ENCODE measurements at places on chromosomes 4 and X.

DNA sequence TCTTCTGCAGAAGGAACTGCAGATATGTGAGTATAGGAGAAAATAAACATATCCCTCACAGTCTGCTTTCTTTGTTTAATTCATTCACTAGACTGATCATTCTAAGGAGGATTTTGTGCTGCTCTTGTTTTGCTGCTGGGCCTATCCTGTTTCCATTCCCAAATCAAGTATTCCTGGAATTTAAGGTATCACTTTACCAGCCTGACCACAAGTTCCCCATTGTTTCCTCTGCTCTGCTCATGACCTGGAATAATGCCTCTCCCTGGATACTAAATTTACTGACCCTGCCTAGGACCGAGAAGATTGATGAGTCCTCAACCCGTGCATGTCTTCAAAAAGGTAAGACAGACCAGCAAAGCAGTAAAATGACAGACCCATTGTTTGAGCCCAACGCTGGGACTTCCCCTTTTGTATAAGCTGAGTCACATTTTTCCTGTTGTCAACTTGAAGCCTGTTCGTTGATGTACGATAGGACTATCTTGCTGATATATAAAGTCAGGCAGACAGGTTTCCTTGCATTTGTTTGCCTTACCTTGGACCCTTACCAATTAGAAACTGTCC, 85.5 kb upstream of the TET2 start:
- DNase-seq, result peak; percentile 83

DNA sequence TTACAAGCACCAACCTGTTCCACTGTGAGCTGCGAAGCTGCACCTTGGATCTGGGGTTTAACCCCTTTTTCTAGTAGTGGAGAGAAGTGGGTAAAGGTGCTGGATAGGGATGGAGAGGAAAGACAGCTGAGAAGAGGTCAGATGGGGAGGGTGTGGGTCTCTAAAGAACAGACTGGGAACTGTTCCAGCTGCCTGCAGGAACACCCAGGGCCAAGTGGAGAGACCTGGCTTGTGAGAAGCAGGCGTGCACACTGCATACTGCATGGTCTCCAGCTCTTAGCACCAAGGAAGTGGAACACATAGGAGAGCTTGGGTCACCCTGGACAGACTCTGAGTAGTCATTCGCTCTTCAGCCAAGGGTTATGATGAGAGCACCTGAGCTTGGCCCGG, 16.1 kb downstream of the BCOR start:
- DNase-seq, result no peak

- DNase-seq, result no peak
These were observed 1535.4 kb upstream of the ADGRL3 start for GRCh38 chr4:59664771-59665170.

DNA sequence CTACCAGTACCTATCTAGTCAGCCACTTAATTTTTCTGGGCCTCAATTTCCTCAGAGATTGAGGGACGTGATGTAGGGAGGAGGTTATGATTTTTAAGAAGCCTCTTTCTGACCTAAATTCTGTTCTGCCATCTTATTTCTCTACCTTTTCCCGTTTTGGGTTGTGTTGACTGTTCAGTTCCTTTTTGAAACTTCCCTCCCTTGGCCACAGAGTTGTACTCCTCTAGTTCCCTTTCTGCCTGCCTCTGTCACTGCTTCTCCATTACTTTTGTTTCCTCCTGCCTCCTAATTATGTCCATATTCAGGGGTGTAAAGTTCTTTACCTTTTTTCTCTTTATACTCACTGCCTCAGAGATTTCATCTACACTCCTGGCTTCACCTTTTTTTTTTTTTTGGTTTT, 25.4 kb downstream of the CLCN5 start:
- no peak for DNase-seq

DNA sequence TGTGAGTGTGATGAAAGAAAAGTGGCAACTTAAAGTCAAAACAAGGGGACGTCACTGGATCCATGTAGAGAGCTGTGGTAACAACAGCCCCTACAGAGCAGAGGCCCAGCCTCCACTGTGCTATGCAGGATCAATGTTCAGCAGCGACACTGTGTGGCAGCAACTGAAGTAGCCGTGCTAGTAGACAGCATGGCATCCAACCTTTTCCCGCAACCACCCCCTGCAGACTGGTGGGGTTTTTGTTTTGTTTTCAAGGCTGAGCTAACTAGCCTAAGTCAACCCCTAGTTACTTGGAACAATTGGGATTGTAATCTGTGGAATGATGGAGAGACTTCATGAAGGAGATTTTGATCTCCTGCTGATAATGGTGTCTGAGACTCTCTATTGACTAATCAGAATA, 44.4 kb upstream of the PPARGC1A start:
- DNase-seq, result no peak

GRCh38 chr4:146095091-146095690, 80.3 kb upstream of the LSM6 start:
- DNase-seq, result peak; percentile 72

DNA sequence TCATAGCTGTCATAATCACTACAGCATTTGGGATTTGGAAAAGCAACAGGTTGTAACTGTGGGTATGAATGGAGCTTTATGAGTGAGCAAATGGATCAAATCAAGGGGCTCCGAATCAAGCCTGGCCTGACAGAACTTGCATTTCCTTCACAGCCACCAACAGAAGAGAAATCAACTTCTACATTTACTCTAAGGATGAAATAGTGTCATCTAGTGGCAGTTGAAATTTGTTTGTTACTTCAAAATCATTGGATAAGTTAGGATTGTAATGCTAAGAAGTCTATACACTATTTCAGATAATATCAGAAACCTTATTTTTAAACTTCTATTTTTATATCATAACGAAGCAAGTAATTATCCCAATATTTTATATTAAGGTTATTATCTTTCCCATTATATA, 10.7 kb upstream of the WDR17 start:
- DNase-seq, result peak; percentile 9

- no peak for DNase-seq
These were observed 54.1 kb downstream of the AMELX start for GRCh38 chrX:11347300-11347699.

DNA sequence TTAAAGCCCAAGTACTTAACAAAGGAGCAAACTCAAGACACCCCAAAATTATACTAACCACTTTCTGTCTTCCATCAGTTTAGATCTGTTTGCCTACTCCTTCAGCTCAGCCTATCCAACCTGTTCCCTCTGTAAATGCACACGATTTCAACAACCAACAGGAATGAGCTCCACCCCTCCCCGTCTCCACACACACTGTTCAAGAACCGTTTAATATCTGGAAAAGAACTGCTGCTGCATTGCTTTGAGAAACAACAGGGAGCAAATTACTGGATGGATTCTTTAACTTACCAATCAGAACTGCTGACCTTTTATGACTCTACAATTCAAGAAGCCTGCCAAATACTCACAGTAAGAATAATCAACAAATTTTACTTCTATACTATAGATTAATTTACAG, 87.0 kb downstream of the FBXW7 start:
- DNase-seq, result no peak
